CD4-positive, alpha-beta T cell treated with Interleukin-17A for 1 hour (primary cell): ENCODE measurements at places on chromosomes 5 and 9.

GRCh38 chr5:137487600-137487999 is 11.5 kb downstream of the SPOCK1 start:
- no peak for DNase-seq

DNA sequence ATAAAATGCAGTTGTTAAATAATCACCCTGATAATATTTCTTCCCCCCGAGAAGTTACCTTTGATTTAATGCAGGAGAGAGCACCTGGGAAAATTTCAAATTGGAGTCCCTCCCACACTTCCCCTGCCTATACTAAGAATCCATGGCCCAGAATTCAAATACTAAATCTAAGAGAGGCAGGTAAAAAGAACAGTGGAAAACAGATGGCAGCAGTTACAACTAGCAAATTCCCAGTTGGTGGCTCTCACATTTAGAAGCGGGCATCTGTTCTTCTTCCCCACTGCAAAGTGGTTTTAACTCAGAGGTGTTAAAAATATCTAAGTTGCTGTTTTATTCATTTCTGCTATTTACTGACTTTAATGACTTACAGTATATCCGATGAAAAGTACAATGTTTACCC is 210.4 kb upstream of the ELAVL2 start:
- no peak for DNase-seq

DNA sequence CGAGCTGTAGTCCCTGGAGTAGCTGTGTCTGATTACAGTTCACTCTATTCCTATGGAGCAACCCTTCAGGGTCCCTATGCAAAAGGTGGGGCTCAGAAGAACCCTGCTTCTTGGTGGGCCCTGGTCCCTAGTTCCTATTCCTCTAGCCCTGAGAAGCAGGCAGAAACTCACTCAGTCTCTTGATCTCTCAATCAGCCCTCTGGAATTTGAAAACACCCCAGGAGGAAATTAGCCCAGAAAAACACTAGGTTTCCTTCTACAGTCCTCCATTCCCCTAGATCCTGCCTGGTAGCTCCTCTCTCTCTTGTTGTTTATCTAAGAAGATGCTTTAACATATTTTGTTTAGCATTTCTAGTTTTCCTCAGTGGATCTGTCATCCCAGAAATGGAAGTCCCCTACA is 7.6 kb downstream of the RGS3 start:
- DNase-seq = no peak

GRCh38 chr9:80797831-80798688 is 891.3 kb downstream of the TLE1 start:
- DNase-seq = no peak

- DNase-seq = no peak
Observed at GRCh38 chr5:61177716-61178115, 15.4 kb upstream of the SMIM15 start.

DNA sequence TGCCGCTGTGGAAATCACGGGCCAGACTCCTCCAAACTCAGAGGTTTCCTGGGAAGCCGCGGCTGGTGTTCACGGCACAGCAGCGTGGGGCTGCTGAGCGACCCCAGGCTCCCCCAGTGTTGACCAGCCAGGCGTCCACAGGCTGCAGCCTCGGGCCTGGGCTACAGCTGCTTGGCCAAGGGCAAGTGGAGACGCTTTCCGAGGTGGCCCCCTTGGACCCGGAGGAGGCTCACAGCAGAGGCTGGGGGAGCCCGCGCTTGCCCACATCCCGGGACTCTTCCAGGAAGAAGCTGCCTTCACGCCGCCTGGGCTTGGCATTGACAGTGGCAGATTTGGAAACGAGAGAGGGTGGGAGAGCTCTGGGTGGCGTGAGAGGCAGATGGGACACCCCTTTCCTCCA is 53.1 kb upstream of the FCN2 start:
- DNase-seq = no peak

- DNase-seq = peak; percentile 67
Observed at GRCh38 chr9:125409637-125410521, 148.3 kb downstream of the GAPVD1 start.

DNA sequence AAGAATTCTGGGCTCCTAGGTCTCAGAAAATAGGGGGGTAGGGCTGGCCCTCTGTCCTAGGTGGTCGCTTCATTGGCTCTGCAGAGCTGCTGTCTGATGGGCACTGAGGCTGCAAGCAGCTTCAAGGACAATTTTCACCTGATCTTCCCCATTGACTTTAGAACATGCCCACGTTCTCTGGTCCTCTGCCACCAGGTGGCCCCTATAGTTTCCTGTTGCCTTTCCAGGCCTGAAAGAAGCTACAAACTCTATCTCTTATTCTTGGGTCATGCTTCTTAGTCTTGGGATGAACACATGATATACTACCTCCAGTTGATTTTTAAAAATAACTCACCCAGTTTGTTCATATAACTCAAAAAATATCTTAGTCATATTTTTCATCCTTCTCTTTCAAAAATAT is 26.3 kb downstream of the SPZ1 start:
- DNase-seq = peak; percentile 40

DNA sequence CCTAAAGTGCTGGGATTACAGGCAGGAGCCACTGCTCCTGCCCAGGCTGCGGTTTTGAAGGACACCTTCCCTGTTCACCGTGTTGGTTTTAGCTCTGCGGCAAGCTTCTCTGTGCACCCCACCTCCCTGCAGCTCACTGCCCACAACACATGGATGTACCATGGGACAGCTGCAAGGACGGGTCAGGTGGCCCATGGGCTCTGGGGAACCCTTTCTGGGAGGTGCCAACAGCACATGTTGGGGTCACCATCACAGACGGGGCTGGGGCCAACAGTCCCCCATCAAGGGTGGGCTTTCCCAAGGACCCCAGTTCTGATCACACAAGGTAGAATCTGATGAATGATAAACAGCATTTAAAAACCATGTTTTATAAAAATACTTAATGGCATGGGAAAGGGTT is 7.5 kb downstream of the EXD3 start:
- no peak for DNase-seq

DNA sequence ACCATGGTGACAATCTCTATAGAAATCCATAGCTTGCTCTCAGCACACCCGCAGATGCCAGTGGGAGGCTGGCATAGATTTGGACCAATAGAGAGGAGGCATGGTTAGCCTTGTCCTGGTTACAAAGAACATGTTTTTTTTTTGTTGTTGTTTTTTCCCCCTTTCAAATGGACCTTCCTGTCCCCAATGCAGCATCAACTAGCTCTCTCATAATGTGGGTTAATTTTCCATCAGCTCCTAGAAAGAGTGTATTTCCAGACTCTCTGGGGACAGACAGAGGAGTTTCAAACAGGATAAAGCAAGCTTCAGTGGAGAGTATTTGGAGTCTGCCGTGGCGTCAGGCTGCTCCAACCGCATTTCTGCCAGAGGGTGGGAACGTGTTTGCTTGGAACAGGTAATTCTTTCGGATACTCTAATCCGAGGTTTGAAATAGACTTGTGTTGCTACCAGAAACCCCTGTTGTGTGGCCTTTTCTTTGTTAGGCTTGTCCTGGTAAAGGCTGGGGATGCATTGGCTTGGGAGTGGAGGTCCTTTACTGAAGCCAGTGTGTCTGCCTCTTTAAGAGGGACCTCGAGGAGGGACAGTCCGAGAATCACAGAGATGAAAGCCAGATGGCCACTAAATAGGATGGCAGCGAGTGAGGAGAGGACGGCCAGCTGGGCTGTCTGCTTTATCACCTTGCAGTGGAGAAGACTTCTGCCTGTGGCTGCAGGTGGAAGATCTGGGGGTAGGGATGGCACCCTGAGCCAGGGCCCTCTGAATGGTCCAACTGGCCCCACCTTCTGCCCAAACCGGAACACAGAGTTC is 130.5 kb upstream of the CPEB4 start:
- no peak for DNase-seq

- DNase-seq = no peak
Observed at GRCh38 chr9:75604661-75605060, 285.8 kb upstream of the PCSK5 start.

DNA sequence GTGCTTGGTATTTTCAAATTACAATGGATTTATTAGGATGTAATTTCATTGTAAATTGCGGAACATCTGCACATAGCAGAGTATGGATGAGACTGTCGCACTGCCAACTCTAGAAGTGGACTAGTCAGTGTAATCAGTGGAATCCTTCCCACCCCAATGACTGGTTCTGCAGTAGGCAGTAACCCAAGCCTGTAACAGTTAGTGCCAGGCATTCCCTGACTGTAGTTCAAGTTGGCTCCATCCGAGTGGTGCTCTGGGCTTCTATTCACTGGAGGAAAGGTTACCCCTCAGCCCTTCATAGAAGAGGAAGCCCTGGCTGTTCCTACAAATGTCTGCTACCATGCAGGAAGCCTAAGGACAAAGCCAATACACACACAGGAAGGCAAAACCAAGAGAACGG is 23.2 kb downstream of the AK3 start:
- DNase-seq = no peak

- DNase-seq = no peak
Observed at GRCh38 chr9:87147839-87148238, 200.5 kb upstream of the GAS1 start.

GRCh38 chr9:95854386-95855020 is 21.0 kb upstream of the ERCC6L2 start:
- no peak for DNase-seq

GRCh38 chr9:107504585-107505455 is 15.3 kb upstream of the KLF4 start:
- no peak for DNase-seq

DNA sequence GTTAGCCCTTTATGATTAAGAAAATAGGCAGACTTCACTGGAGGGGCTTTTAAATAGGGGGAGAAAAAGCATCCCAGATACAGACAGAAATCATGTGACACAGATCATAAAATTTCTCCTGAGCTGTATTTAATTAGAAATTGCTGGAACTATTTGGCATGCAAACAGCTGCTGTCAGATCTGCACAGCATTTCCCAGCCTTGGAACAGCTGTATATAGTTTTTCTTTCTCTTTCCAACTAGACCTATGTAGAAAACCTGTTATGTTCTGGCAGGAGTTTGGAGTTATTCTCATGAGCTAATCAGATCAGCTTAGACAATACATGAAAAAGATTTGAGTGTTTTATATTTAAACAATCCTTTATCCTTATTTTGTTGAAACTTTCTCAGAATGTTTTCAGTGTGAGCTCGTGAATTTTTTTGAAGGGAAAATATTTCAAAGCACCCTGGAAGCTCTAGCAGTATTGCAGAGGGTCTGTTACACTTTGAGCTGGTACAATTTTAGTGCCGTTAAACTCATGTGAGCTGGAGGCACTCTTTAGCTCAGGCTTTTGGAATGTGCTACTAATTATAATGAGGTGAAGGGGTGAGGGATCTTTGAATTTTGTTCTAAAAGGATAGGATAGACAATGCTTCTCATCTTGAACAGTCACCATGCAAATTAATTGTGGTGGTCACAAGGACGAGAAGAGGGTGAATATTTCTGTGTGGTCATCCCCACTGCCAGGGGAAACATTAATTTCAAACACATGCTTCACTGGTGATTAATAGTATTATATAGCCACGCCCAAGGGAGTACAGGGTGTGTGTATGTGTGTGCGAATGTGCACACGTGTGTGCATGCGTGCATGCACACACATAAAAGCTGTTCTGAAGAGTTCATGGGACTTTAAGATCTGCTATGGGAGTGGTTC is 239.4 kb upstream of the FBXL7 start:
- DNase-seq = no peak

DNA sequence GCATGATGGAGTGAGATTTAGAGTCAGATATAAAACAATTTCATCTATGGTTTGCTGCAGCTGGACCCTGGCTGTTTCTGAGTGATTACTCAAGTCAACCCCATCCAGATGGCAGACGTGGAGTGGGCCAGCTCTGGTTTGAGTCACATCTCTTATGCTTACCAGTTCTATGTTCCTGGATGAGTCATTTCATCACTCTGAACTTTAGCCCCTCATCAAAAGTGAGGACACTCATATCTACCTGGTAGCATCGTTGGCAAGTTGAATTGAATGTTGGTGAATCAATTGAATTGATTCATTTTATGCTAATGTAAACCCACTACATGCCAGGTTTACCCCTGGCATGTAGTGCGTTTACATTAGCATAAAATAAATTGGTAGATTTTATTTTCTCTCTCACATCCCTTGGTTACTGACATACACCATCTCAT is 176.4 kb downstream of the FGF18 start:
- DNase-seq = no peak

DNA sequence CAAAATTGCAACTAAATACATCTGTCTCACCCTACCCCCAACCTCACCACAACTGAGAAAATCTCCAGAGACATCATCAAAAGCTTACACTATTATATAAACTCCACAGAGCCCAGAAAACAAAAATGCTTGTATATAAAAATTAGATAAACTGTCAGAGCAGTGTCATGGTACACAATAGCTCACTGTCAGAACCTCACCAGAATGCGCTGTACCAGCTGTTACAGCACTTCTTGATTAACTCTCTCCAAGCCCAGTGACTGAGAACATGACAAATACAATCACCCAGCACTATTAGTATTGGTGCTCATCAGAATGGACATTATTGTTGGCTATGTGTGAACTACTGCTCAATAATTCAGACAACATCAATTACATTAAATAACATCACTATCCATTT is 65.7 kb downstream of the ZDHHC21 start:
- no peak for DNase-seq

DNA sequence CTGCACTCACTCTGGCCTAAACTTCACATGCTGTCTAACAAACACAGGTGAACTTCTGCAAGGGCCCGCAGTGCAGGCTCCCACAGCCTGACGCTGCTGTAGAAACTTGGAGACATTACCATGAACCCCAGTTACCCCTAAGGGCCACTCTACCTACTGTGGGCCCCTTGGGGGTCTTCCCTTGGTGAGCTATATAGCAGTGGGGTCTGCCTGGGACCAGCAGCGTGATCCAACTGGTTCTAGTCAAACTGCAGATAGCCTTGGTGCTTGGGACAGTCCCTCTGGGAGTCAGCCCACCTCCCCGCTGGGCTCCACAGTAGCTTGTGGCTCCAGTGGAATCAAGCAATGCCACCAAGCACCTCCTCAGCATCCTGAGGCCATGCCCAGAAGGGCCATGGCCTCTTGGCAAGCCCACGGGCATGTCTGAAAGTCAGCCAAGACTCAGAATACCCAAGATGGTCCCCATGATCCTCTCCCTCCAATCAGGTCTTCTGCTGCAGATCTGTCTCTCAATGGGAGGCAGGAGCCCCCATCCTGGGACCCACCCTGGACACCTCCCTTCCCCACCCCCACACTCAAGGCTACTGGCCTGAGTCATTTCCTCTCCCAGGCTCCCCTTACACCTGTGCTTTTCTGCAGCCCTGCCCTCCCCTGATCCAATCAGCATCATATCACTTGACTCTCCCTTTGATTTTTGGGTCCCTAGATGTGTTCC is 230.0 kb upstream of the IRX1 start:
- DNase-seq = no peak
